ENCODE measurements at places on chromosomes 5 and 9. TPM values are rescaled to one million over a fixed set of nuclear protein-coding genes. Genes with fewer than 3 reads are reported as not detected.

The PTGS1 gene
- total RNA-seq = 0.43 TPM

The WDR41 gene
- total RNA-seq = 51.9 TPM

The PRUNE2 gene
- 1.1 TPM for total RNA-seq

The WDR55 gene
- total RNA-seq = 35.9 TPM

The CCDC171 gene
- total RNA-seq = 0.98 TPM

The TAF11L5 gene
- not detected for total RNA-seq

The PCDHB13 gene
- total RNA-seq = not detected

The ECM2 gene
- not detected for total RNA-seq

The CCL28 gene
- total RNA-seq = 16.4 TPM

The LCN1 gene
- not detected for total RNA-seq

The VAV2 gene
- 7.3 TPM for total RNA-seq

The TEX10 gene
- 22.6 TPM for total RNA-seq

The PALM2AKAP2 gene
- total RNA-seq = not detected

The ZNF189 gene
- 11.6 TPM for total RNA-seq

The ANKRD20A1 gene
- total RNA-seq = 2.3 TPM

The CARD9 gene
- 3.8 TPM for total RNA-seq

The PCDH1 gene
- total RNA-seq = not detected

The OBP2B gene
- not detected for total RNA-seq
